Mesothelial cell of epicardium (in vitro differentiated cells): ENCODE measurements at places on chromosomes 7 and 10.

GRCh38 chr7:117090791-117091190 is 137.5 kb downstream of the ST7 start:
- no peak for DNase-seq
- H3K4me3 ChIP-seq, result no peak overlapping the region
- H3K4me1 ChIP-seq, result peaks cover 28% of the 10 kb centered on the region
- no peaks in the 10 kb centered on the region for H3K27me3 ChIP-seq

GRCh38 chr7:140267381-140268226 is 90.8 kb upstream of the KDM7A start:
- no peak overlapping the region for H3K27ac ChIP-seq
- DNase-seq, result no peak
- H3K4me1 ChIP-seq, result no peaks in the 10 kb centered on the region
- H3K27me3 ChIP-seq, result no peaks in the 10 kb centered on the region
- no peak overlapping the region for H3K4me3 ChIP-seq

GRCh38 chr7:44762726-44763522 is 14.3 kb downstream of the ZMIZ2 start:
- peaks cover 33% of the 10 kb centered on the region for H3K36me3 ChIP-seq
- no peak overlapping the region for H3K27ac ChIP-seq
- H3K4me3 ChIP-seq, result no peak overlapping the region
- no peak for DNase-seq
- H3K4me1 ChIP-seq, result peaks cover 3% of the 10 kb centered on the region
- H3K27me3 ChIP-seq, result no peaks in the 10 kb centered on the region

DNA sequence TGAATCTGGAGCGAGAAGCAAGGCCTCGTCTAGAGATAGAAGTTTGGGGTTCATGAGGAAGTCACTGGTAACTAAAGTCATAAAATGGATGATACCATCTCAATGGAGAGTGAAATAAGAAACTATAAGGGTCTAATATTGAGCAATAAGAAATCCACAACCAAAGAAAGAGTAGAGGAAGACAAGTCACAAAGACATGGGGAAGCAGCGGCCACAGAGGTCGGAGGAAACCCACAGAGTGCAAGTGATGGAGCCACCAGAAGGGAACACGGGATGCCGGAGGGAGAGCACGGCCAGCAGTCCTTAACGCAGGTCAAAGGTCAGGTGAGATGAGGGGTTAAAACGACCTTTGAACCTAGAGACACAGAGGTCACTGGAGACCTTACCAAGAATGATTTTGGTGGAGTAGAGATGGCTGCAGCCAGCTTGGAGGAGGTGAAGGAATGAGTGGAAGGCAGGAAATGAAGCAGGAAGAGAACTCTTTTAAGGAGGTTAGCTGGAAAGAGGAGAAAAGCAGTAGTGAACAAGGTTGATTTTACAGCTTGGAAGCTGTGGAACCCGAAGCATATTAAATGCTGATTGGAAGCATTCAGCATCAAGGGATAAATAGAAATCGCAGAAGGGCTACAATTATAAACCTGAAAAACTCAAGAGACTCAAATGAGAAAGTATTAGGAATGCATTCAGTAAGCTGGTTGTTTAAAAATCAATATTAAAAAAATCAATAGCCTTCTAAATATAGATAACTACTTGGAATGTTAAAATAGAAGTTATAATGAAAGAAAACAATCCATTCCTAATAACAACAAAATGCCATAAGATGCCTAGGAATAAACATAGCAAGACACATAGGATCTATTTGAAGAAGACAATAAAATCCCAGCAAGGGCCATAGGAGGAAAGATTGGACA is 93.7 kb downstream of the SVOPL start:
- H3K4me3 ChIP-seq, result no peak overlapping the region
- H3K36me3 ChIP-seq, result peaks cover 3% of the 10 kb centered on the region
- H3K27ac ChIP-seq, result no peak overlapping the region
- peaks cover 34% of the 10 kb centered on the region for H3K4me1 ChIP-seq
- H3K27me3 ChIP-seq, result no peaks in the 10 kb centered on the region

DNA sequence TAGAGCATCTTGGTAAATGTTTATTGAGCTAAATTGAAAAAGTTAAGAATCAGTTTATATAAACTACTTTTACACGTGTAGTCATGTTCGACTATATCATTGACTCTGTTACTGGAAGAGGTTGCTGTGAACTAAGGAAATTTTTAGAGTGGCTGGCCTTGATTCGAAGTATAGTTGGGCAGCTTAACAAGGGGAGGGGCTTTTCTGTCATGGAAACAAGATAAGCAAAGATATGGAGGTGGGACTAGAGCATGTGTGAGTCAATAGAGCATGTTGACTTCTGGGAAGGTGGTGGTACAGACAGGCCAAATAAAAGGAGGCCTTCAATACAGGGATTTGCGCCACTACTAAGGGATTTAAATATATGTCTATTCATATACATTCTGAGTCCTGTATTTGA is 7.6 kb downstream of the ATP5F1C start:
- no peak overlapping the region for H3K27ac ChIP-seq
- no peaks in the 10 kb centered on the region for H3K27me3 ChIP-seq
- H3K4me1 ChIP-seq, result peaks cover 14% of the 10 kb centered on the region
- H3K4me3 ChIP-seq, result no peak overlapping the region
- H3K36me3 ChIP-seq, result peaks cover 43% of the 10 kb centered on the region
